Ammon's horn (tissue), 1 donor: ENCODE measurements at places on chromosomes 16 and 17.

DNA sequence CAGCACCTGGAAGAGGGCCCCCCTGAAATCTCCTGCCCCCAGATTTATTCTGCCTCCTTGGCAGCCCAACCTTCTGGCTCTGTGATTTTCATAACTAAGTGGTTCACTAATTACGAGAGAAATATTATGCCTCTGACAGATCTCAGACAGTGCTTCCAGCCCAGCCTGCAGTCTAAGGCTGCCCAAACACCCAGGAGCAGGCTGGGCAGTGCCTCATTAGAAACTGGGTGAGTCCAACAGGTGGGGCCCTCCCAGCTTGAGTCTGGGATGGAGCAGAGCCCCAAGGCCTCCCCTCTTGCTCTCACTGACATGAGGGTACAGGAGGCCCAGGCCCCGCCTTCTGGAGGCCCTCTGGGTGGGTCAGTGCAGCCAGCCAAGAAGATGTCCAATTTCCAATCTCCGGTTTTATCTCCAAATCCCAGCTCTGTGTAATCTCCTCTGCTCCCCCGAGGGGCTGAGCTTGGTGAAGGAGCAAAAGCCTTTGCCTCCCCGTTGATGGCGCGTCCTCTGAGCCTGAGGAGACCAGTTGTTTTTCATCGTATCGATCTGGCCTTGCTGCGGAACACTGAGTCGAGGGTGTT, 20.1 kb upstream of the ABCC3 start:
- DNase-seq = no peak

- no peak for DNase-seq
These were observed 303.6 kb downstream of the UTP18 start for GRCh38 chr17:51563961-51564360.

GRCh38 chr16:83730812-83731211, 77.0 kb upstream of the HSBP1 start:
- DNase-seq = no peak

GRCh38 chr17:29019475-29020181, 13.8 kb upstream of the SEZ6 start:
- no peak for DNase-seq

GRCh38 chr16:66935314-66936011, at the start of gene CES2:
TSS of gene CES2 (plus strand) at chr16:66935516. CDS start at chr16:66935636, 120 bp downstream.
- DNase-seq = no peak
